ENCODE measurements at places on chromosomes 11 and 22.

DNA sequence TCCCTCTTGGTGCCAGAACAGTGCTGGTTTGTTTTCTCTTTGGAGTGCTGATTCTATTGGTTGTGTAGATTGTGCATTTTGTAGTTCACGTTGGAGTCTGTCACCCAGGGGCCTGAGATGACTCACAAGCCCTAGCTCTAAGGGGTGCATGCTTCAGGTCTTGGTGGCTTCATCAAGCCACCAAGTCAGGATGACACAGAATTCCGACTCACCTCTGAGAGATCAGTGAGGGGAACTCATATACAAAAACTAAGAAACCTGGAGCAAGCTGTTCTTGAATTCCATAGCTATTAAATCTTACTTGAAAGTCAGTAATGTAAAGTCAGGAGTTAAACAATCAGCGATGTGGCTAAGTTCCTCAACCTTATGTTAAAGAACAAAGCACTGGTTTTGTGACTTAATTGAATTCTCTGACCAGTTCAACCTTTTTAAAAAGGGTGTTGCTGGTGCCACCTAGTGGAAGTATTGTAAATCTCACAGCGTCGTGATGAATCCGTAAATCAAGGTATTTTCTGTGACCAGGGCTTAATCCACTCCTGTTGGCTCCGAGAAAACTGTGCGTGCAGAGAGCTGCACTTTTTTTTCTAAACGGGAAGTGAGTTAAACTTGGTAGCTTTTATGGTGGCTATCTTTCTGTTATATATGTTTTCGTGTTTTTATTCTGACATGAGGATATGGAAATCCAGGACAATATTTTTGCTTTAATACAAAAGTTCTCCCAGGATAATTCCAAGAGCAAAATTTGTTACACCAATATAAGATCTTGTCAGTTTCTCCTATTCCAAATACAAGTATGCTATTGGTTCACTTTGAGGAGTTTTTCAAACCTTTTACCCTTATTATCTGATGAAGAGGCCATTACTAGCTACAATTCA is 14.6 kb downstream of the MMP13 start:
- DNase-seq, result peak; percentile 84

DNA sequence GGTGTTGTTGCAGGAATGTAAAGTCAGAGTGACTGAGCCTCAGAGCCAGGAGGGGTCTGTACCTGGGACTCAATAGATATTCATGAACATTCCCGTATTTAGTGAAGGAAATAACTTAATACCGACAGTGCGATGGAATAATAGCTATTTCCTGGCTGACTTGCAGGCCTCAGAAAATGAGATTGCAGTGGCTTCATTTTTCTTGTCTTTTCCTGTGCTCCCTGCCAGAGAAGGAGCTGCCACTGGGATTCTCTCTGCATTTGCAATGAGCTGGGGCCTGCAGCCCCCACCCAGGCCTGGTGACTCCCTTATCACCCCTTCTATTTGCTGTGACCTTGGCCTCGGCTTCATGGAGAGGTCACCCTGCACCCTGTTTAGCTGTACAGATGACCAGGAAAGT is 173.4 kb downstream of the MIAT start:
- no peak for DNase-seq

DNA sequence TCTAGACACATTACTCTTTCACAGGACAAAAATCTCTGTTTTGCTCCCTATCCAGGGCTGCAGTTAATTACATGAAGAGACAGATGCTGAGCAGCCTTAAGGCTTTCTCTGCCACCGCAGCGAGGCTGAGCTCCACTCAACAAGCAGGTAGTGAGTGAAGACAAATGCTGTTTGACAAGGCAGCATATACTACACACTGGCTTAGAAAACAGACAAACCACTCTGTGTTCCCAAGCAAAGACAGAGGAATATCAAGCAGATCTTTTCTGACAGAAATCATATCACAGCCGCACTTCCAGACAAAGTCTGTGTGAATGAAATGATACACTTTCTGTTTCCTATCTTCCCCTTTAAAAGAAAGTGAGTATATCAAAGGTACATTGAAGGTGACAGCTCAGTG is 368.1 kb downstream of the DCDC1 start:
- no peak for DNase-seq

DNA sequence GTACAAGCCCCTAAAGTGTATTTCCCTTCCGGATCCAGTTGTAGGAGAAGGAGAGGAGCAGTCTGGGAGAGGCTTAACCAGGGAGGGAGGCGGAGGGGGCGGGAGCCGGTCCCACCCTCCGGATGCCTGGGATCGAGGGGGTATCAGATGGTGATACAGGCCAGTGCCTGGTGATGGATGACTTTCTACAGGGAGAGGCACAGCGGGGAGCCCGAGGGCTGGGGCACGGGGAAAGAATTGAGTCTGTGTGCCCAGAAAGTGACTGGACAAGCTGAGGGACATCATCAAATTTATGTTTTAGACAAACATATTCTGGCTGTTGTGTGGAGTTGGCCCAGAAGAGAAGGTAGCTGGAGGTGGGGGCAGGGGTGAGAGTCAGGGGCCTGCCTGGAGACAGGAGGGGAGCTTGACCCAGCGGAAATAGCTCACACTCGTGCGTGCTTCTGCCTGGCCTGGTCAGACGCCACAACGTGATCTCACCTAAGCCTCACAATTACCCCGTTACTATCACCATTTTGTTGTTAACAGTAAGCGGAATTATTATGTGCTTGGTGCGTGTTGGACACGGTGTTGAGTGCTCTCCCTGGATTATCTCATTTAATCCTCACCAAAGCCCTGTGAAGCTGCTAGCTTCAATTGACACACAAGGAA is 42.4 kb downstream of the AMPD3 start:
- DNase-seq, result no peak

DNA sequence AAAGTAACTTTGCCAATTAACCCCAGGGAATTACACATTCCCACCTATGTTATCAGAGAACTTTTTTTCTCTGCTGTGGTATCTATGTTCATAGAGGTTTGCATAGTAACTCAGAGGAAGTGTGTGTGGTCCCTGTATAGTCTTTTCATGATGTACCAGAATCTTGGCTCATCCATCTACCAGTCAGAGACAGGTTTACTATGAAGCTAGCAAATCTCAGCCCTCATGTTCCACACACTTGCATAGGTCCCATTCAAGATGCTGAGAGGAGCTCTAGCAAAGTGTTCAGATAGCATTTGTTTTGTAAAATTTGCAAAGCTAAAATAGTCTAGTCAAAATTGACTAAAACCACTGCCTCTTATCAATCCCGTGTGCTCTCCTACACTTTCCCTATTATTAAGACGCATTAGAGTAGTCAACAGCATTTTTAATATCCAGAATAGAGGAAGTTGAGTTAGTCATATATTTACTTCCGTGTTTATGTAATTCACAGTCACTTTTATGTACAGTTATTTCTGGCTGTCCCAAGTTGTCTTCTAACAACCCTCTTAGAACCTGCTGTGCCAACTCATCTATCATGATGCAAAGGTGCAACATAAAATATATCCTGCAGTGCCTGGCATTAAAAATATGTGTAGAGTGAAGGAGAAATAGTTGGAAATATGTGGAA is 184.2 kb downstream of the FAM76B start:
- DNase-seq, result no peak

DNA sequence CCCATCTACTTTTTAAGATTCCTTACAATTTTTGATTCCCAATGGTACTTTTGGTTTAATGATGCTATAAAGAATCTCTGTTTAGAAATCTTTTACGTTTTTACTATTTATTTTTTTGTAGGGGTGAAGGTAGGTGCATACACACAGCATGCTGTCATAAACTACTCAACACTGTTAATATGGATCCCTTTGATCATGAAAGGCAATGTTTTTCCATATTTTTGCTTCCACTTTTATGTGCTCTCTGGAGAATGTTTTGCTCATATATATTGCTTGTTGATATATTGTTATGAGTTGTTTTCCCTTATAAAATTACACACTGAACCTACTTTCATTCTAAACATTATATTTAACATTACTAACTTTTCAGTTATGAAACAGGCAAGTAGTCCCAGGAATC is 123.6 kb upstream of the TP53AIP1 start:
- DNase-seq, result no peak

GRCh38 chr11:2664791-2665525 is 34.8 kb downstream of the KCNQ1OT1 start:
- no peak for DNase-seq

- DNase-seq, result no peak
These were observed 113.0 kb downstream of the ATXN10 start for GRCh38 chr22:45784357-45785277.

GRCh38 chr11:68711114-68711513 is 26.8 kb downstream of the GAL start:
- DNase-seq, result no peak

- no peak for DNase-seq
These were observed at the start of gene SCGB1D2 for GRCh38 chr11:62242021-62242420. Gene SCGB1D2, plus strand, starts transcription at chr11:62242239. Its CDS starts 69 bp downstream, at chr11:62242308.

GRCh38 chr11:119337581-119338317 is 2.9 kb downstream of the C1QTNF5 start:
- peak; percentile 85 for DNase-seq

- no peak for DNase-seq
These were observed 96.4 kb downstream of the CTTN start for GRCh38 chr11:70494559-70495350.

DNA sequence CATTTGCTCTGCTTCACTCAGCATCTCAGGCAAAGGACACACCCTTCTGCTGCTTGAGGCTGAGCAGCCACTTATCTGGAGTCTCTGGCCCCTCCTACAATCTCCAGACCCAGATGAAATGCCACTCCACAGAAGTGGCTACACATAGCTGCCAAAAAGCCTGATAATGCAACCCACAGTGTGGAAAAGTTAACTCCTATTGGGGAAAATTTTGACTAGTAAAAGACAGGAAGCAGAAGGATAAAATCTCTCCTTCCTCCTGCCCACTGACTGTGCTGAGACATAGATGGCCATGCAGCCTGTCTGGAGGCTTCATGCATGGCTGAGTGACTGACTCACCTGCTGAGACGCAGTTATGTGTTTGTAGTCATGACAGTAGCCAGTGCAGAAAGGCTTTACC is 92.3 kb upstream of the TEAD1 start:
- peak; percentile 37 for DNase-seq

DNA sequence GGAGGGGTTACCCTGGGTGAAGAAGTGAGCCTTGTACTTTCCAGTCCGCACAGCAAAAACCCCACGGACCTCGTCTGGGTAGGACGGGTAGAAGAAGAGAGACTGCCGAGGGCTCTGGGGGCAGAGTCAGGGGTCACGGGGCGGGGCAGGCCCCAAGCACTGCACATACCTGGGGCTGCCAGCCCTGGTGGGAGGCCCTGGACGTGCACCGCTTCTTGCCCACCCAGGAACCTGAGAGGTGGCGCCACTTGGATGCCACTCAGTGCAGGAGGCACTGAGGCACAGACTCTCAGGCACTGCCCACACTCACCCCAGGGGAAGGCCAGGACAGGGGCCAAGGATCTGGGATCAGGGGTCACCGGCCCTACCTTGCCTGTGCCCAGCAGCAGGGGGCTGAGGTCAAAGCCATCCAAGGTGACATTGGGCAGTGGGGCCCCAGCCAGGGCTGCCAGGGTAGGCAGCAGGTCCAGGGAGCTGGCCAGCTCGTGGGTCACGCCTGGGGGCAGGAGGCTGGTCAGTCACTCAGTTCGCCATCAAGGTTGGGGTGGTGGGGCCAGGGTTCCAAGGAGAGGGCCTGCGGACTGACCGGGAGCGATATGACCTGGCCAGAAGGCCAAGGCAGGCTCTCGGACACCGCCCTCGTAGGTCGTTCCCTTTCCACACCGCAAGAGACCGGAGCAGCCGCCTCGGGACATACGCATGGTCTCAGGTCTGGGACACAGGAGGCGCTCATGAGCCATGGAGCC is 2.2 kb downstream of the ARSA start:
- DNase-seq, result no peak

DNA sequence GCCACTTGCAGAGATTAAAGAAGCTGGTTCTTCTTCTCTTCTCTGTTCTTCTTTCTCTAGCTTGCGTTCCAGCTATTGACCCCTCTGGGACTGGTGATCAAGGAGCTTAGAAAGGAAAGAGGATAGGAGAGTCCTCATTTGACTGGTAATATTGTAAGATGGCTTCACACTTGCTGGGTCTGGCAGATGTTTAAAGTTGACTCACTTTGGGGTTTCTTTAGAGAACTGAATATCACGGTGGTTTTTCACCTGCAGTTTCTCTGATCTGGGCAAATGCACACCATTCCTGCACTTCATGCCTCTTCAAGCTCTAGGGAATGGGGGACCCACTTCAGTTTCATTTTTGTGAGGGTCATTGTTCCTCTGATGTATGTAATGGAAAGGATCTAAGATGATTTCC is 41.8 kb upstream of the DEUP1 start:
- no peak for DNase-seq

GRCh38 chr22:20206709-20207215 is 55.9 kb upstream of the CCDC188 start:
- peak; percentile 45 for DNase-seq

GRCh38 chr11:95925011-95925410 is 1.1 kb upstream of the MTMR2 start:
- peak; percentile 16 for DNase-seq

DNA sequence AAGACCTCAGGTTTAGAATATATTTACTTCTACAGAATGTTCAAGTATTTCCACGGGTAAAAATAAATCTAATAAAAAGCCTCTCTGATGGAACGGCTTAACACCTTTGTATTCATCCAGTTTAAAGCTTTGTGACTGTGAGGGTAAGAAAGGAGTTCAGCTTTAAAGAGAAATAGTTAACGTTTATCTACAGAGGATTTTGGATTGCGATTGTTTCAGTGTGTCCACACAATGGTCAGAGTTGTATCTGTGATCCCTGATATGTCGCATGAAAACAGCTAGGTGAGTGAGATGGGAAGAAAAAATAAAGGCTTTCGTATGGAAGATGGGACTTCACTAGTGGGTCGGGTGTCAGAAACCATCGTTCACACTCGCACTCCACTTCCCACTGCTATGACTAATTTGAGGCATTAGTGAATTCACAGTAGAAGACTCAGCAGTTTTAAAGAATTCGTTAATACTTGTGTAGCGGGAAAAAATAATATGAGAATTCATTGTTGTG is 1.6 kb downstream of the APLP2 start:
- no peak for DNase-seq

DNA sequence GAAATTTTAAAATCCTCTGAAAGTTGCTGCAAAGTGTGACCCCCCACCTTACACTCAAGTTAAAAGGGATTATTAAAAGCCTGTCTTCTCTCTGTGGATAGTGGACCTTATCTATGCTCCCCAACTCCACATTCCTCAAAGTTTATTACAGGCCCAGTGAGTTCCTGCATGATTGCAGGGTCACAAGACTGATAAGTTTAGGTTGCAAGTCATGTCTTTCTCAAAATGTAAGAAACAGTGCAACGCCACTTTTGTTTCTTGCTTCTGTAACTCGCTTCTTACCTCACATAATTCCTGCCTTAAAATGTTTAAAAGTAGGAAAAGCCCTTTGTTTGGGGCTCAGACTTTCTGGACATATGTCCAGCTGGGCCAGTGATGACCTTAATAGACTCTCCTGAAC is 38.4 kb upstream of the GLYAT start:
- DNase-seq, result no peak
